ENCODE measurements at places on chromosomes 12 and 14. TPM values are rescaled to one million over a fixed set of nuclear protein-coding genes. Genes with fewer than 3 reads are reported as not detected.

The NUDT4 gene
- 58.2 TPM for total RNA-seq

The MIPOL1 gene
- total RNA-seq = 0.14 TPM

DNA sequence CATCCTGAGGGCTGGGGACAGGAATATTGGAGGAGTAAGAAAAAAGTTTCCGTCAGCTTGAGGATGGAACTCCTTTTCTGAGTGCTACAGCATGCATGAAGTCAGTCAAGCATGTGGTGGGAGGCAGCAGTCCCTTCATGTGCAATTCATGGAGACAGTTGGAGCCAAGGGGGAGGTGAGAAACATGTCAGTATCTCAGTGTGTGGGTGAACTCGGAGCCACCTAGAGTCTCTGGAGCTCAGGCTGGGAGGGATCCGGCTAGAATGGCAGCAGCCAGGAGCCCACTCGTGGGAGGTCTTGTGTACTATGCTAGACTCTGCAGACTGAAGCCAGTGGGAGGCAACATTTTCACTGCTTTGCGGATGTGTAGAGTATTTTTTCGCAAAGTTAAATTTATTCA is 60.3 kb downstream of the AVPR1A start:
- DNase-seq = no peak

DNA sequence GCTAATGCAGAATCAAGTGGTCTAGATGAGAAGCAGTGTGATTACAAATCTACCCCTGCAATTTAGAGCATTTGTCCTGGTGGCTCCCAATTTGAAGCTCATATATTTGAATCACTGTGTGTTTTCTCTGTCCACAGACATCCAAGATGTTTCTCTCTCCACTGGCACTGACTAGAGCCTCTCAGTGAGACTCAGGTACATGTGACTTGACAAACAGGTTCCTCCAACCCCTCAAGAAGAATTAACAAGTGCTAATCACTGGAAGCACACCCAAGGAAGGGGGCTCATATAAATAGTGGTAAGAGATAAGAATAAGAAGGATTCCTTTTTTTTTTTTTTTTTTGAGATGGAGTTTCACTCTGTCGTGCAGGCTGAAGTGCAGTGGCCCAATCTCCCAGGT is 20.5 kb downstream of the OR10G2 start:
- no peak for DNase-seq

All from activated CD4-positive, alpha-beta memory T cell treated with anti-CD3 and anti-CD28 coated beads for 36 hours (primary cell).